ENCODE measurements at places on chromosomes 5 and 9.

DNA sequence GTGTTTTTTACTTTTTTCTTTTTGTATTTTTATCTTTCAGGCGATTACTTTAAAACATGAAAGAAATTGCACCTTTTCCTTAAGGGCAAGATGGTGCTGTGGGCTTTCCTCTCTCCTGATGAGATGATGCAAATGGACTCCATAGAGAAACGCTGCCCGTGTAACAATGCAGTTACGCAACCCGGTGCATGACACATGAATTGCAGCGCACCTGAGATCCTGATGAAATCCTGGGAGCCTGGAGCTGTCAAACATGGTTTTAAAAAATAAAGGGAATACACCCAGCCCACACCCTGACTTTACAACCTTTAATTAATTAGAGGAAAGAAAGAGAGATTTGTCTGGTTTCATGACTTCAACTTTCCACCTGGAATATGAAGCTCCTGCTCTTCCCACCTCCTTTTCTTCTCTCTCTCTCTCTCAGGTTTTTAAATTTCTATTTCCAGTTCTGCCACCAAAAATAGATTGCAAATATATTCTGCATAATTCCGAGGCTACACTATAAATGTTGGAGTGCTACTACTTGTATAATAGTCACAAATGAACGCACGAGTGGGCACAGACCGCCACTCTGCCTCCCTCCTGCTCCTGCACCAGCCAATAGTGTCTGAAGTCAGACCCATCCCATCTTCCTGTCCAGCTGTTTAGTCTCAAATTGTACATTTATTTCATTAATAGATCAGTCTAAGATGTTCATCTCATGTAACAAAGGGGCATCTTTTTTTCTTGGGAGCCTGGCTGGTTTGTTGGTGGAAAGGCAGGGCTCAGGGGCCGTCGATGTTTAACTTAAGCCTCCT, 179.1 kb downstream of the AUH start:
- no peak for DNase-seq

DNA sequence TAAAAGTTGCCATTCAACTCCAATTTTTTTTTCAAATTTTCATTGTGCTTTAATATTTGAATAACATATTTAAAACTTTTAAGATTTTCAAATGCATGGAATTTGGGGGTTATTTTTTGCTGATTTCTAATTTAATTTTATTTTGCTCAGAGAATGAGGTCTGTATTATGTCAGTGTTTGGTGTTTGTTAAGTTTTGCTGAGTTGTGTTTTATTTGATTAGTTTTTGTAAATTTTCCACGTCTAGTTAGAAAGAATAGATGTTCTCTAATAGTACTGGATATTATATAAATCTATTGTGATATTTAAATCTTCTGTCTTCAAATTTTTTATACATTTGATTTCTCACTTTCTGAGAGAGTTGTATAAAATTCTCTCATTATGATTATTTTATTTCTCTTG, 145.9 kb downstream of the MACIR start:
- DNase-seq, result no peak

- no peak for DNase-seq
Measured at GRCh38 chr5:10123254-10123989, 126.3 kb downstream of the ATPSCKMT start.

GRCh38 chr9:75539523-75539922, 350.9 kb upstream of the PCSK5 start:
- DNase-seq, result no peak

DNA sequence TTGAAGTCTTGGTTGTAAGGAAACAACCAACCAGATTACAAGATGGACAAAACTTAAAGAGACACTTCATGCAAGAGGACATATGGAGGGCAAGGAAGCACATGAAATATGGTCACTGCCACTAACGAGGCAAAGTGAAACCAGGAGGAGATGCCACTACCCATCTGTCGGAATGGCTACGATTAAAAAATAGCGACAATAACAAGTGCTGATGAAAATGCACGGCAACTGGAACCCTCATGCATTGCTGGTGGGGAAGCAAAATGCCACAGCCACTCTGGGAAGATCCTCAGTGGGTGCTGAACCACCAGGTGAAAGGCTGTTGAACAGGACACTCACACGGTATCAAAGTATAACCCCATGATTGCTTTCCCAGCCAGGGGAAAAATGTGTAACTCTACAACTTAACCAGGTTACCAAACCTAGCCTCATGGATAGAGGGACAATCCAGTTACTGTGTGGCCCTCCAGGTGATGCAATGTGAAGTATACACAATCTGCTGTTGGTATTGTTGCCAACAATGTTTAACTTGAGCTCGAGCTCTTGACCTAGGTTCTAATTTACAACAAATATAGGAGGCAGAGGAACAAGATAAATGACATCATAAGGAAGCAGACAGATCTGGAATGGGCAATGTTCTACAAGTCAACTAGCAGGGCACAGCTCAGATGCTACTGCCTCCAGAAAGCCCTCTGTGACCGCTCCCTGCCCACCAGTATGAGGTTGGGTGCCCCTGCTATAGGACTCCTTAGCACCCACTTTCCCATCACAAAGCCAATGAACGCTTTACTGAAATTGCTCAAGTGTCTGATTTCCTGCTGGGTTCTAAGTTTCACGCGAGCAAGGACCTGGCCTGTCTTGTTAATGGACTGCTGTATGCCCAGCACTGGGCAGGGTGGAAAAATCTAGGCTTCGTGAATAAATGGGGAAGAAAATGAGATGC, 25.8 kb downstream of the SH3PXD2B start:
- DNase-seq, result no peak

- DNase-seq, result no peak
Measured at GRCh38 chr9:77810637-77811119, 162.6 kb upstream of the GNA14 start.

DNA sequence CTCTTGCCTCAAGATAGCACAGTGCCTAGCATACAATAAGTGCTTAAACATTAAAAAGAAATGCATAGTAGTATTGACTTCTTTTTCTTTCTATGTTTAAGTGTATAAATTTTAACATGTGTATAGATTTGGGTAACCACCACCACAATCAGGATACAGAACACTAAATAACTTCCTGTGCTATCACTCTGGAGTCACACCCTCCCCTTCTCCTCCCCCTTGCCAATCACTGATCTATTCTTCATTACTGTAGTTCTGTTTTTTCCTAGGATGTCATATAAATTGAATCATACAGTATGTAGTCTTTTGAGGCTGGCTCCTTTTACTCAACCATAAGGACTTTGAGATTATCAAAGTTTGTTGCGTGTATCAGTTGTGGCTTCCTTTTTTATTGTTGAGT, 68.5 kb downstream of the OSTF1 start:
- DNase-seq, result no peak

GRCh38 chr9:128552744-128553440, 505 bp downstream of the SPTAN1 start:
- DNase-seq, result peak; percentile 81

- DNase-seq, result peak; percentile 81
Measured at GRCh38 chr9:71769175-71770161, 1.2 kb upstream of the CEMIP2 start.

DNA sequence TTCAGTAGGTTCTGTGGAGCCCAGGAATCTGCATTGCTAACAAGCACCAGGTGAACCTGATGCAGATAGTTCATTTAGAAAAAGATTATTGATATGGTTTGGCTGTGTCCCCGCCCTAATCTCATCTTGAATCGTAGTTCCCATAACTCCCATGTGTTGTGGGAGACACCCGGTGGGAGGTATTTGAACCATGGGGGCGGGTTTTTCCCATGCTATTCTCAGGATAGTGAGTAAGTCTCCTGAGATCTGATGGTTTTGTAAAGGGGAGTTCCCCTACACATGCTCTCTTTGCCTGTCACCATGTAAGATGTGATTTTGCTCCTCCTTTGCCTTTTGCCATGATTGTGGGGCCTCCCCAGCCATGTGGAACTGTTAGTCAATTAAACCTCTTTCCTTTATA, 212.0 kb downstream of the RAB3C start:
- DNase-seq, result no peak

DNA sequence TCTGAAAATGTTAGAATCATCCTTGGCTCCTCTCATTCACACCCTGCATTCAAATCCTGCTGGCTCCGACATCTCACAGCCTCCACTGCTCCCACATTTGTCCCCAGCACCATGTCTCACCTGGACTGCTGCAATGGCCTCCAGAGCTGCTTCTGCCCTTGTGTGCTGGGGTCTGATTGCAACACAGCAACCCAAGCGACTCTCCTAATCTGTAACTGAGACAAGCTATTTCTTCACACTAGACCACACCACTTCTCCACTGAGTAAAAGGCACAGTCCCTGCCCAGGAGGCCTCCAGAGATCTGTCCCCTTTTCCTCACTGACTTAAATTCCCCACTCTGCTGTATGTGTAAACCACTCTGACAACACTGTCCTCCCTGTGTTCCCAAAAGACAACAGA, 151.1 kb upstream of the TAS2R1 start:
- no peak for DNase-seq

DNA sequence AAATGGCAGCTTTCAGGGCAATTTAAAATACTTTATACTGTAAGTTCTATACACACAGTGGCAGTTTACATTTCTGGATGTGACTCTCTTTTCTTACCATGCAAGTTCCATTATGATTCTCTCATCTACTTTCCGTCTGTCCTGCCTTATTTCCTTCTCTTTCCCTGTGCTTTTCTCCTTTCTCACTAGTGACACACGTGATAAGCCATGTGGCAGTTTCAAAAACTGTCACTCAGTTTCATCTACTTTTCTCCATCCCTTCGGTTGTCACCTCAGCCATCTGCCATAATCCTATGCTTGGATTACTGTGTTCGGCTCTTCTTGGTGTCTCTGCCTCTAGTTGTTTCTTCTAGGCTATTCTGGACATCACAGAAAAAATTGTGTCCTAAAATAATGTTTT, 46.8 kb upstream of the ATG10 start:
- no peak for DNase-seq

DNA sequence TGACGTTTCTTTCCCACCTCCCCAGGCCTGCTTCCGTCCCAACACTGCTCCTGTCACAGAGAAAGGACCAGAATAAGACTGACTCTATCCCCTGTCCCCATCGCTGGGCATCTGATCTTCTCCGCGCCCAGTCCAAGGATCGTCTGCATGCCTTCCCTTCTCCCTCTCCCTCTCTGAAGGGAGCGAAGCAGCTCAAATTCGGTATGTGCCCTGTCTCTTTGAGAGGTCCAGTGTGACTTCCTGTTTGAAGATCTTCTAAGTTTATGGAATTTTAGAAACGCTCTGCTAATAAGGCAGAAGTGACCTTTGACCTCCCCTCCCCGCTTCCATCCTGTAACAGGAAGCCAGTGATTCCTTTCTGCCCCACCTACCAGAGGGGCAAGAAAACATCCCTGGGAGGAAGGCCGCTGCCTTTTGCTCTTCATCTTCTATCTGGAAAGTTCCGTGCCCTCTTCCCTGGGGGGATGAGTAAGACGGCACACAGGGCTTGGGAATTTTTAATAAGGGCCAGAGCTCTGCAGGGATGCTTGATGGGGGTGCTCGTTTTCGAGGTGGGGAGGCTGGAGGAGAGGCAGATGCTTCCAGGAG, 40.7 kb upstream of the RNU6ATAC start:
- no peak for DNase-seq

- DNase-seq, result peak; percentile 84
Measured at GRCh38 chr9:112348257-112349007, 15.0 kb upstream of the PTBP3 start.

GRCh38 chr9:93237540-93237939, 53.6 kb downstream of the WNK2 start:
- DNase-seq, result no peak

GRCh38 chr5:177319913-177320588, 8.4 kb upstream of the MXD3 start:
- no peak for DNase-seq

DNA sequence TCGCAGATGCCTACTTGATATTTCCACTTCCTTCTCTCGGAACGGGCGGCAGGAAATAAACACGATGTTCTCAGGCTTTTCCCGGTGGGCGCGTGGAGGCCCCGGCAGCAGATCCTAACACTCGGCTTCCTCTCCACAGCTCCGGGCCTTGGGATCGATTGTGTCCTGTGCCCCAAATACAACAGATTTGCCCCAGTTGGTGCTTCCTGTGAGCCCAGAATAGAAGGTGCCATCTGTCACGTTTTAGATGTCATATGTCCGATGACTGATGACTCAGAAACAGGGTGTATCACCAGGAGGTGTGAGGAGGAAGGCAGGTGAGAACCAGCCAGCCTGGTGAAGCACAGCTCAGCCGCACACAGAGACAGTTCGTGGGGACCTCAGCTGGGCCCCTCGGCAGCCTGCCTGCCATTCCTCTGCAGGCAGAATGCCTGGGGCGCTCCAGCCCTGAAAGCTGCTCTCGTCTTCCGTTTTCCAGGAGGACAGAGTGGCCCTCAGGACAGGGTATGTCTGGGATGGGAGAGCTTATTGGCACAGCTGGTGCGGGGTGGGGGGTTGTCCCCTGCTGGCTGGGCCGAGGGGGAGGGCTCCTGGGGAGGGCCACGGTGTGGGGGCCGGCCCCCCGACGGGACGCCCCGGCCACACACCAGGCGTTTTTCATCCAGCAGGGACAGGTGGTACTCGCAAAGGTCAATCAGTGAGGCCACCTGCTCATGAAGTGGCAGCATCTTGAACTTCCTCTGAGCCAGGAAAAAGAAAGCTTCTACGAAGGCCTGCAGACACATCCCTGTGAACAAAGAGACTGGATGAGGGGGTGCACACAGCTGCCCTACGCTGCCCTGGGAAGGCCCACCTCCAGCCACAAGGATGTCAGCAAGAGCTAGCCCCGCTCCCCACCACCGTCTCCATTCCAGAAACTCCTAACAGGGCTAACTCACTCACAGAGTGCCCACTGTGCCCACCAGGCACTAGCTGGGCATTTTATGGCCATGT, 171.0 kb downstream of the DAB2IP start:
- no peak for DNase-seq

- DNase-seq, result no peak
Measured at GRCh38 chr5:118726891-118727290, 261.5 kb downstream of the DTWD2 start.

DNA sequence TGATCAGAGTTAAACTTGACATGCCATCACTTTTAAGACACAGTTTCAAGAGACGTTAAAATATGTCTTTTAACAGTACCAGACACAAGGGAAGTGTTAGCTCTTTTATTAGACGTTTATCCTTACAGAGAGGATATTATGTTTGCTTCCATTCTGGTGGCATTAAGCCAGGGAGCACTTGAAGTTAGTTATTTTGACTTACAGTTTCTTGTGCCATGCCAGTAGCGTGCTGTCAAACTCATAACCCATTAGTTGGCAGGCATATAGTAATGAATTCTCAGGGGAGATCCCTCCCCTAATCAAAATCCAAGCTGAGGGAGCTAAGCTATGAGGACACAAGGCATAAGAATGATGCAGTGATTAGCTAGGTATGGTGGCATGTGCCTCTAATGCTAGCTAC, 66.5 kb downstream of the RPS6 start:
- DNase-seq, result no peak
